ENCODE measurements at places on chromosomes 4 and X.

- DNase-seq = peak; percentile 24
Measured at GRCh38 chr4:150982557-150983233, 32.4 kb downstream of the LRBA start.

DNA sequence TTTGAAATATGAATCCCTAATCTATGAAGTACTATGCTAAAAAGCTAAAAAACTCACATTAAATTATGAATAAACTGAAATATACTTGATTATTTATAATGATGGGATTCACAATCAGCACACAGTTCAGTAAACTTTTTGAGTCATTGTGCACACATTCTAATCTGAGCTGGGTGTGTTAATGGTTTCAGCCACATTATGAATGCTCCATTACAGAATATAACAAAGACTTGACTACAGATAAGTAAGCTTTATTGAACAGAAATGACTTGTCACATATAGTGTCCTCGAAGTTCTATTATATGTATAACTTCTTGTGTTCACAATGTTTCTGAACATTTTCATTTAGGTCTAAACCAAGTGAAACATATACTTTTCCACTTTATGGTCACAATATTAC, 1649.9 kb upstream of the IGFBP7 start:
- no peak for DNase-seq

GRCh38 chrX:151977009-151977408, 2.5 kb upstream of the GABRE start:
- no peak for DNase-seq

DNA sequence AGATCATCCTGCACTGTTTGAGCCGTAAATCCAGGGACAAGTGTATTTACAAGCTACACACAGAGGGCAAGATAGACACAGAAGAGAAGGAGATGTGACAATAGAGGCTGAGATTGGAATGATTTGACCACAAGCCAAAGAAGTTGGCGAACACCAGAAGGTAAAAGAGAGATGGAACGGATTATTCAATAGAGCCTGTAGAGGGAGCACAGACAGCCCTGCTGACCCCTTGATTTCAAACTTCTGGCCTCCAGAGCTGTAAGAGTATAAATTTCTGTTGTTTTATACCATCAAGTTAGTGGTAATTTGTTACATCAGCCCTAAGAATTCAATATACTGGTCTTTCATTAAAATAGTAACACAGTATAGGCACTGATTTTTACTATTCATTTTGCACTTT, 447.8 kb downstream of the FAT4 start:
- DNase-seq = peak; percentile 7

GRCh38 chrX:97909245-97909644, 1025.5 kb downstream of the RPA4 start:
- no peak for DNase-seq

GRCh38 chr4:111283066-111283677, 660.3 kb upstream of the PITX2 start:
- peak; percentile 67 for DNase-seq

DNA sequence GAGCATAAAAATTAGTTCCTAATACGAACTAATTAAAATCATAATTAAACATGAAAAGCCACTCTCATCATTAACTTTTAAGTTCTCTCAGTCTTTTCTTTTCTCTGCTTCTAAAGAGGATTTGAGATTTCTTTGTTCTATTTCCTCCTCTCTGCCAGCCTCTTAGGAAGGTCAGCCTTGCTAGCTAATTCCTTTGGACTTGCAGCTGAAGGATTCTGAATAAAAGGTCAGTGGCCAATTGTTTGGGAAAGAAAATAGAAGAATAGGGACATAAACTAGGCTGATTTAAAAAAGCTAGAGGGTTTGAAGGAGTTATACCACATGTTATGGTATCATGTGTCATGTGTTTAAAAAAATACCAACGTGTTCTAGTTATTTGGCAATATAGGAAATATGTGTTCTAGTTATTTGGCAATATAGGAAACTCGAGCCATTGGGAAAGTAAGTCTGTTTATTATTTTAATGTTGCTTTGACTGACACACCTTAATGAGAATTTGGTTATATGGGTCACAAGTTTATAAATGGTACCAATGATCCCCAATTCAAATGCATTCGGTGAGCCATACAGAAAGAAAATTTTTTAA, 1668.7 kb upstream of the PCDH7 start:
- peak; percentile 76 for DNase-seq

- DNase-seq = no peak
Measured at GRCh38 chrX:17154001-17154400, 207.5 kb downstream of the REPS2 start.

GRCh38 chr4:8320386-8320750, 50.8 kb downstream of the HTRA3 start:
- no peak for DNase-seq

Data from iris pigment epithelial cell (primary cell).